Hepatocyte (in vitro differentiated cells): ENCODE measurements at places on chromosomes 7 and 10.

DNA sequence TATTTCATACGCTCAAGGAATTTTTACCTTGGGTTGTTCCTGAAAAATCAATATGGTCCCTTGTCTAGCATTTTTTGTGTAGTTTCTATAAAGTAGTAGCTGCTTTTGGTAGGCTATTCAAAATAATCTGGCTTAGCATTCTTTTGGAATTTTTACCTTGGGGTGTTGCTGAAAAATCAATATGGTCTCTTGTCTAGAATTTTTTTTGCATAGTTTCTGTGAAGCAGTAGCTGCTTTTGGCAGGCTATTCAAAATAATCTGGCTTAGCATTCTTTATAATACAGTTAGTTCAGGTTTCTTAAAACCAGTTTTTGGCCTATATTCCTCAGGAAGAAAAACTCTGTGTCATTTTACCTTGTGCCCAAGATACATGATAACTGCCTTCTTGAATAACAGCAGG lies 301.9 kb downstream of the SUGCT start:
- no peak overlapping the region for H3K4me3 ChIP-seq
- H3K4me1 ChIP-seq, result no peaks in the 10 kb centered on the region
- peak overlapping the region; percentile 52 for H3K27ac ChIP-seq
- no peak for DNase-seq
- H3K36me3 ChIP-seq, result peaks cover 4% of the 10 kb centered on the region

GRCh38 chr7:105487579-105488571 lies 34.2 kb downstream of the PUS7 start:
- peak overlapping the region; percentile 24 for H3K27ac ChIP-seq
- H3K27me3 ChIP-seq, result no peaks in the 10 kb centered on the region
- H3K4me3 ChIP-seq, result no peak overlapping the region
- no peaks in the 10 kb centered on the region for H3K4me1 ChIP-seq
- no peaks in the 10 kb centered on the region for H3K36me3 ChIP-seq

DNA sequence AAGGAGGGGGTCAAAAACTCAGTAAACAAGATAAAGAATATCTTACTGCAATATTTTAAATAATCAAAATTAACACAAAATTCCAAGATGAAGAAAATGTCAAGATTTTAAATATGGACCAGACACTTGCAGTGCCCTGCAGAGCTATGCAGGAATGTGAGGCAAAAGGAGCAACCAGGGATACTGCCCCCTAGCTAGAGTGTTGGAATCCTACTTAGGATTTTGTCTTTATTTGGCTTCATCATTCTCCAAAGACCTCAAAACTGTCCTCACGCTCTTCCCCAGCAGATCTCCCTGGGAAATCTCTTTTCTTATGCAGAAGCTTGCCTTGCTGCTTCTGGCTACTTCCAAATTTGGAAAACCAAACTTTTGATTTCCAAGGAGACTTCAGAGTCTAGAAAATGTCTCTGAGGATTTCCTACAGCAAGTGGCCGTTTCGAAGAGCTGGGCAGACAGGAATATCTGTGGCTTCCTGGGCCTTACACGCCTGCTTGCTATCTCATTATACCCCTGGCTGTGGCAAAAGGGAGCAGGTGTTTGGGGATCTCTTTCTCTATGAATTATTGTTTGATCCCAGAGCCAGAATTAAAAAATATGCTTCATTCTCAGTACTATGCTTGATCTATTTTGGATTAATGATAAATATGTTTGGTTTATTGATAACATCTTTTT lies 232.2 kb upstream of the BMPER start:
- no peak for DNase-seq
- H3K36me3 ChIP-seq, result no peaks in the 10 kb centered on the region
- H3K27ac ChIP-seq, result no peak overlapping the region
- H3K4me3 ChIP-seq, result no peak overlapping the region
- peaks cover 6% of the 10 kb centered on the region for H3K4me1 ChIP-seq

- no peaks in the 10 kb centered on the region for H3K4me1 ChIP-seq
- H3K4me3 ChIP-seq, result no peak overlapping the region
- no peaks in the 10 kb centered on the region for H3K36me3 ChIP-seq
- H3K27ac ChIP-seq, result no peak overlapping the region
- H3K27me3 ChIP-seq, result no peaks in the 10 kb centered on the region
Measured at GRCh38 chr7:88480896-88481295, 174.2 kb upstream of the STEAP4 start.

DNA sequence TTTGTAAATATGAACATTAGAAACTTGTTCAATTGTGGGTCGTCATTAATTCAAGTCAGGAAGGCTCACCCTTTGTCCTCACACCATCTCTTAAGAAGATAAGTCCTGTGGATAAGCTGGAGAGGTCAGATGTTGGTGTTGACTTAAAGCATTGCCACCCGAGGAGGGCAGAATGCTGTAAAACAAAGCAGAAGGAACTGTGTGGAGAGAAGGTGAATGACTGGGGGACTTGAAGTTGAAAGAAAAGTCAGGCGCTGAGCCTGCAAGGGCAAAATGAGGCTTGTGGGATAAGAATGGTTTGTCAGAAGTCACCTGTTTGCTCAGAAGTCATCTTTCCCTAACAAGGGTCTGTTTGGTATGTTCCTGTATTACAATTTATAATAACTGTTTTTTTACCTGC lies 9.1 kb downstream of the RPA3 start:
- no peak overlapping the region for H3K27ac ChIP-seq
- DNase-seq, result peak; percentile 31
- no peak overlapping the region for H3K4me3 ChIP-seq
- no peaks in the 10 kb centered on the region for H3K36me3 ChIP-seq
- peaks cover 21% of the 10 kb centered on the region for H3K4me1 ChIP-seq

GRCh38 chr10:58723966-58724365 lies 211.3 kb downstream of the BICC1 start:
- no peaks in the 10 kb centered on the region for H3K27me3 ChIP-seq
- no peak overlapping the region for H3K4me3 ChIP-seq
- H3K4me1 ChIP-seq, result no peaks in the 10 kb centered on the region
- no peaks in the 10 kb centered on the region for H3K36me3 ChIP-seq
- DNase-seq, result no peak
